ENCODE measurements at places on chromosomes 3 and 15.

DNA sequence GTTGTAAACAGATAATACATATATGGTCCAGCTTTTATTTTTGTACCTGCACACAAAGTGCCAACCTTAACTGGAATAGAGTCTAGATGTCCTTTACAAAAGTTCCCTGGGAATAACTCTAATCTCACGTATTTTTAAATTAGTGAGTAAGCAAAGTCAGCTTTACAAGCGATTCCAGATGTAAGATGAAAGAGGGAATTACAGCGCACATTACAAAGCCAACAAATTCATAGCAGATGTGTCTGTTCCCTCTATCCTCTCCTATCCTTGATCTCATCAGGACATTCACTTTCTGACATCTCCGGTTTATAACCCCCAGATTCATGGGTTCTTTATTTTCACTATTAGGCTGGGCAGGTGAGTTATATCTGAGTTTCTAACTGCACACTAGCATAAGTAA lies 406.8 kb upstream of the ZNF385D start:
- DNase-seq: no peak

- DNase-seq: no peak
Observed at GRCh38 chr3:108208831-108209230, 13.4 kb downstream of the IFT57 start.

- DNase-seq: no peak
Observed at GRCh38 chr3:148839805-148840204, 12.2 kb downstream of the CPB1 start.

DNA sequence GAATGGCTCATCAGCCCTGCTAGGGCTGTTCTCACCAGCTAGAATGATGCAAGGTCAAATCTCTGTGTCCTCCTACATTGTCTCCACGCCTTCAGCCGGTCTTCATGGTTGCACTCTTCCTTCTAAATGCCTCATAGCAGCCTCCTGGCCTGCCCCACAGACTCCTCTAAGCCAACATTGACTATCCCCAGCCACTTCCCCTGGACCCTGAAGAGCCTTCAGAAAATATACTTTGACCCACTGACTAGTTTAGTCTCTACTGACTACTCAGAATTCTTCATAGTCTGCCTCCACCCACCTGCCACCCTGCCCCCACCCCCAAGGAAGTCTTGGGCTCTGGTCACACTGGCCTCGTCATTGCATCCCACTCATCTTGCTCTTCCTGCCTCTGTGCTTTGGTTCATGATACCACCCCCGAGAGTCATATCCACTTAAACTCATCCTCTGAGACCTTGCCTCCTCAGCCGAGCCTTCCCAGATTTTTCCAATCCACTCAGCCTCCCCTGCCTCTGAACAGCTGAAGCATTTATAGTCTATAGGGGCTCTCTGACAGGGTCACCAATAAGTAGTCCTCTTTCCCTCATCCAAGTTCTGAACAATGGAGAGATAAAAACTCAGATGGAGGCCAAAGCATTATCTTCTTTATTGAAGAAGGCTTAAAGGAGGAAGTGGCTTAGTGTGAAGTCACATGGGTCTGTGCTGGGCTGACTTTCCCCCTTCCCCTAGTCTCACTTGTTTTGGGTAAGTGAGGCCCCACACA lies 9.5 kb upstream of the DOCK3 start:
- DNase-seq: no peak

GRCh38 chr3:31234145-31234544 lies 298.6 kb upstream of the STT3B start:
- no peak for DNase-seq

GRCh38 chr3:112471596-112472325 lies 27.5 kb downstream of the BTLA start:
- no peak for DNase-seq

GRCh38 chr3:62919784-62920465 lies 44.7 kb upstream of the CADPS start:
- no peak for DNase-seq

- DNase-seq: no peak
Observed at GRCh38 chr15:94858920-94859319, 627.6 kb downstream of the MCTP2 start.

- no peak for DNase-seq
Observed at GRCh38 chr3:29245441-29245840, 35.4 kb upstream of the RBMS3 start.

GRCh38 chr15:41506796-41507341 lies 6.8 kb downstream of the LTK start:
- no peak for DNase-seq

DNA sequence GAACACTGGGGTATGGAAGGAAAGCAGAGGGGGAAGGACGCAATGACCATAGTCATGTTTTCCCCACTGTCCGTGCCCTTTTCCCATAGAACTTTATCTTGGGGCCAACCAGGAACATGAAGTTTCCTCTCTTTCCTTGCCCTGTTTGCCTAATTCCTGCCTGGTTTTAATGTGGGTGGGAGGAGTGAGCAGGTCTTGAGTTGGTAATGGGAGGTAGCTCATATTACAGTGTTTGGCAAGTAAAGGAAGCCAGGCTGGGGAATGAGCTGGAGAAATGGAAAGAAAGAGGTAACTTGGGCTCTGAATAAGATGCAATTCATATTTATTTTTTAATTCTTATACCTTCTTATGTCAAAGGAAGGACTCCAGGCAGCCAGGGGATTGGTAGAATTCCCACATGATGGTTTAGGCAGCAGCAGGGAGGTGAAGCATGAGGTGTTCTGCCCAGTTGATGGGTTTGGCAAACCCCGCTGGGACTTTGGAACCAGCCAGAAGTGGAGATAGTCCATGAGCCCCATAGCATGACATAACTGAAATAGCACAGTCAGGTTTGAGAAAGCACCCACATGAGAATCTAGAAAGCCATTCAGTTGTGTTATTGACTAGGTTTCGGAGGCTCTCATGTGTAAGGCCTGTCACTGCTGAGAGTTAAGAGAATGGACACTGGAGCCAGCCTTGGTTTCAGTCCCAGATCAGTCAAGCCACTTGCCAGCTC lies 60.0 kb downstream of the CCK start:
- no peak for DNase-seq

DNA sequence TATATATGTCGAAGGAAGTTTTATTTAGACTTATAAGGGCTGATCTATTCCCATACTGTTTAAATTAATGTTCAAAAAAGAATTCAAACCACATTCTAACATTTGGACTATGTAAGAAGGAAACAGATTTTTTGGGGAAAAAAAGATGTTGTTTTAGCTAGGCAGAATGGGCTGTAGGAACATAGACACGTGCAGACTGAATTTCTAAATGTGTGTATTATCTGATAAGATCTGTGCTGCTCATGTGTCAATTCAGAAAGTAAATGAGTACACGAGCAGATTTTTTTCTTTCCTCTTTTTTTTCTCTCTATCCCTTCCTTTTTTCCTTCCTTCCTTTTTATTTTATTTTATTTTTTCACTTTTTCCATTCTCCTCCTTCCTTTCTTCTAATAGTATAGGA lies 259.5 kb upstream of the KCNH8 start:
- no peak for DNase-seq

DNA sequence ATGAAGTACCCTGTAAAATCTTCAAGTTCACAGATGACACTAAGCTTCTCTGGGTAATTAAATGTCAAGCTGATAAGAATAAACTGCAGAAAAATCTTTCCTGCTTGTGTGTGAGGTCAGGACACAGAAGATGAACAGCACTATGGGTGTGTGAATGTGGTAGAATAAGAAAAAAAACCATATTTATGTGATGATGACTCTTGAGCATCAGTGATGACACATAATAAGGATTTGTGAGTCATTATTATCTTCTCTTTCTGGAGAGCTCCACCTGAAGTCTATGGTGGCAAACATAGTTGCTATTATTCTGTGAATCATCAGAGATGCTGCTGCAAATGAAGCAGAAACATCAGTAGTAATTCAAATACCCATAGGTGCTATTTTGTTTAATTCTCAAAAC lies 422.4 kb downstream of the DIPK2A start:
- DNase-seq: no peak

DNA sequence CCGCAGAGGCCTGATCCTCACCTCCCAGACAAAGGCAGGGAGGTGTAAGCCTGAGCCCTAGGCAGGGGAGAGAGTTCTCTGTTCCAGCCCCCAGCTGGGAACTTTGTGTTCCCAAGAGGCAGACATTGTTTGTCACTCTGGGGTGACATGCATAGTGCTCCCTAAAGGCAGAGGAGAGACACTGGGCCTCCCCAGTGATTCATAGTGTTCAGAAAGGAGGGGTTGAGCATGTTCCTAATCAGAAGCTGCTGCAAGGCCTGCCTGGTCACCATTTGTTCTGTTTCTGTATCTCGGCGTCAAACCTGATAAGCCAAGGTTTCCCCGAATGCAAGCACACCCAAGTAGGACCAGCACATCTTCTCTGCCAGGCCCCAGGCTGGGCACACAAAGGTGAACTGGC lies 24.0 kb upstream of the SLC6A6 start:
- DNase-seq: no peak

GRCh38 chr15:86089422-86089821 lies 9.8 kb downstream of the AGBL1 start:
- no peak for DNase-seq

GRCh38 chr15:52392008-52392687 lies 96.5 kb upstream of the MYO5C start:
- no peak for DNase-seq

- no peak for DNase-seq
Observed at GRCh38 chr3:184383033-184383740, 3.3 kb downstream of the CHRD start.

DNA sequence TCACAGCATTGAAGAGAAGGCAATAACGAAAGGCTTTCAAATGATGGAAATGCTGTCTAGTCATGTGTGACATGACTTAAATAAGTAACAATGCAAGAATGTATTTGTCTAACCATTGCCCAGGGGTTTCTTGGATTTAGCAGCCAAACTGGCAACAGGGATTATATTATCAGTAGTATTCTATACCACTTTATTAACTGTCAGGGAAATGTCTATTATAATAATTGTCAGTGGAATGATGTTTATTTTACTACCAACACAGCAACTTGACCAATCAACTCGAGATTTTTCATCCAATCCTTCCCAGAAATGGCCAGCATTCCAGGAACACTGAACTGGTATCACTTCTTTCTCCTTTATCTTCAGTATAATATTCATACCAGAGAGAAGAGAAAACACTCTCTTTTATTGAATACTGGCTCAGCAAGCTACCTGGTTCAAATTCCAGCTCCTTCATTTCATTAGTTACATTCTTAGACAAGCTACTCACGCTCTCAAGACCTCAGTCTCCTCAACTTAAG lies 66.2 kb downstream of the FOXP1 start:
- no peak for DNase-seq

GRCh38 chr3:160556141-160556540 lies 9.2 kb downstream of the KPNA4 start:
- no peak for DNase-seq

GRCh38 chr3:150144191-150144708 lies 173.6 kb upstream of the PFN2 start:
- no peak for DNase-seq

DNA sequence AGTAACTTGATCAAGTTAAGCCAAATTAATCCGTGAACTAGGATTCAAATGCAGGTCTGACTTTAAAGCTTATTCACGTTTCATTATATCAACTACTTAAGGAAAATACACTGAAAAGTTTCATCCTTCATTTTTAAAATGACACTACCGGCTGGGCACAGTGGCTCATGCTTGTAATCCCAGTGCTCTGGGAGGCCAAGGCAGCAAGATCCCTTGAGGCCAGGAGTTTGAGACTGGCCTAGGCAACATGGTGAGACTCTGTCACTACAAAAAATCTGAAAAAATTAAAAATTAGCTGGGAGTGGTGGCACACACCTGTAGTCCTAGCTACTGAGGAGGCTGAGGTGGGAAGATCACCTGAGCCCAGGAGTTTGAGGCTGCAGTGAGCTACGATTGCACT lies 3.7 kb downstream of the RUBCN start:
- no peak for DNase-seq

All from left ventricle myocardium inferior (tissue), 1 donor.